ENCODE measurements at places on chromosomes 6 and 20. TPM values are rescaled to one million over a fixed set of nuclear protein-coding genes. Genes with fewer than 3 reads are reported as not detected.

The MMP24 gene
- 63.9 TPM for total RNA-seq

The SLC2A10 gene
- total RNA-seq = 18.4 TPM

The RUNX2 gene
- 20.2 TPM for total RNA-seq

The ELOVL2 gene
- total RNA-seq = under 0.01 TPM

The GTSF1L gene
- not detected for total RNA-seq

The GPSM3 gene
- 7.8 TPM for total RNA-seq

The FRK gene
- 1.6 TPM for total RNA-seq

The ADGRF5 gene
- under 0.01 TPM for total RNA-seq

The BHLHE23 gene
- total RNA-seq = not detected

The ADAM33 gene
- total RNA-seq = 0.33 TPM

The OR12D3 gene
- total RNA-seq = not detected

The RALGAPB gene
- total RNA-seq = 17.8 TPM

The SOD2 gene
- 112 TPM for total RNA-seq

The RAET1E gene
- total RNA-seq = not detected

The CST1 gene
- 0.25 TPM for total RNA-seq

The STAU1 gene
- total RNA-seq = 55.6 TPM

The FAM217A gene
- total RNA-seq = not detected

The SGK2 gene
- total RNA-seq = 15.6 TPM

The COL9A3 gene
- total RNA-seq = 7.9 TPM

The SYCP2 gene
- 0.13 TPM for total RNA-seq

The RSPO3 gene
- 0.25 TPM for total RNA-seq

The CLDN20 gene
- not detected for total RNA-seq

The MROH8 gene
- total RNA-seq = 0.33 TPM

The GMNN gene
- total RNA-seq = 50.2 TPM

The LPA gene
- total RNA-seq = not detected

Data from mesangial cell (primary cell).